ENCODE measurements at places on chromosomes 4 and X.

DNA sequence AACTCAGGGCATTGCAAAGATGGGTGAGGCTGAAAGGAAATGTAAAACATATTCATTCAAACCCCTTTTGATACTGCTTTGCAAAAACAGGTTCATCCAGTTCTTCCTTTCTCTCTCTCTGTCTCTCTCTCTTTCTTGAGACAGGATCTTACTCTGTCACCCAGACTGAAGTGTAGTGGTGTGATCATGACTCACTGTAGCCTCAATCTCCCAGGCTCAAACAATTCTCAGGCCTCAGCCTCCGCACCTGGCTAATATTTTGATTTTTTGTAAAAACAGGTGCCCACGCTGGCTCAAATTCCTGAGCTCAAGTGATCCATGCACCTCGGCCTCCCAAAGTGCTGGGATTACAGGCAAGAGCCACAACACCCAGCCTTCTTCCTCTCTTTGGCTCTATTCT is 15.6 kb upstream of the DCHS2 start:
- no peak for DNase-seq

DNA sequence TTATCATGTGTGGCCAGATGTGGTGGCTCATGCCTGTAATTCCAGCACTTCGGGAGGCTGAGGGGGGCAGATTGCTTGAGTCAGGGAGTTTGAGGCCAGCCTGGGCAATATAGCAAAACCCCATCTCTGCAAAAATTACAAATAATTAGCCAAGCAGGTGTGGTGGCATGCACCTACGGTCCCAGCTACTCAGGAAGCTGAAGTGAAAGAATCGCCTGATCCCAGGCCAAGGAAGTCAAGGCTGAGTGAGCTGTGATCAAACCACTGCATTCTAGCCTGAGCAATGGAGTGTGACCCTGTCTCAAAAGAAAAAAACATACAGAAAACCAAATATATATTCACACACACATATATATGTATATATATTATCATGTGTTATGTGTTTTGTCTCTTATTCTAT is 15.0 kb downstream of the APELA start:
- DNase-seq = no peak

DNA sequence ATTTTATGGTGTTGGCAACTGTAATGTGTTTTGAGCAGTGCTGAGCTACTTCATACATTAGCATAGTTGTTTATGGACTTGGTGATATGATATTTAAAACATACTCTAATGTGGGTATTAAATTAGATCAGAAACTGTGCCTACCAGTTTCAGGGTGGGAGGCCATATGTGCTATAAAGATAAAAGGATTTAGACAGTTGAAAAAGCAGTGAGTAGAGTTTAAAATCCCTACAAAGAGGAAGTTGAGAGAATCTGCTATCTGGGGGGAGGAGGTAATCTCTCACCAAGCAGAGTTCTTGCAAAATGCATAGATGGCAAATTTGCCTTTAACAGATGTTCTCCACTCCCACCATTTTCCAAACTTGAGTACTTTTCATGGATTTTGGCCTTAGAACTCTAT is 154.5 kb downstream of the SPOCK3 start:
- DNase-seq = no peak

GRCh38 chr4:14967982-14968381 is 34.3 kb upstream of the CPEB2 start:
- no peak for DNase-seq

DNA sequence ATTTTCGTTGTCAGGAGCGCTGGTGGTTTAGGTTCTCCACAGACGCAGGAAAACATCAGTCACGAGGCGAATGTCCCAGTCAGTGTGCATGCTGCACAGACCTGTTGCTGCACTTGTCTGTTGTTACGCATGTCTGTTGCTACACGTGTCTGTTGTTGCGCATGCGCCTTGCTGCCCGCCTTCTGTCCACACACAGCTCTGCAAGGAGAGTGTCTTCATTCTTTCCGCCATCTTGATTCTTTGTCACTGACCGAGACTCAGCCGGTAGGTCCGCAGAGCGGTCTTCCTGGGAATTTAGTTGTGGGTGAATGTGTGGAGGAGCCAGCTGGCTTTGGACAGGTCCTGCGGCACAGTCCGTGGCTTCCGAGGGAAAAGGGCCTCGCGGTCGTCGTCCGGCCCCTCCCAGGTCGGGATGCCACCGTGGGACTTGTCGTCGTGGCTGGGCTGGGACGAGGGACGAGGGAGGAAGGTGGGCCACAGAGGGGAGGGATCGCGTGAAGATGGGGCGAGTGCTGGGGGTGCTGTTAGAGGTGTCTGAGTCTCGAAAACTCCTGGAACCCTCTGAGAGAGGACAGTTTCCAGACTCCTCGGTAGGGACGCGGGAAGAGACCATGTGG is at the start of gene PAGE2B:
PAGE2B (plus strand) TSS at position 180 of the 617 bp plus-strand sequence. CDS start 1,012 bp downstream, outside the sequence.
- DNase-seq = no peak

DNA sequence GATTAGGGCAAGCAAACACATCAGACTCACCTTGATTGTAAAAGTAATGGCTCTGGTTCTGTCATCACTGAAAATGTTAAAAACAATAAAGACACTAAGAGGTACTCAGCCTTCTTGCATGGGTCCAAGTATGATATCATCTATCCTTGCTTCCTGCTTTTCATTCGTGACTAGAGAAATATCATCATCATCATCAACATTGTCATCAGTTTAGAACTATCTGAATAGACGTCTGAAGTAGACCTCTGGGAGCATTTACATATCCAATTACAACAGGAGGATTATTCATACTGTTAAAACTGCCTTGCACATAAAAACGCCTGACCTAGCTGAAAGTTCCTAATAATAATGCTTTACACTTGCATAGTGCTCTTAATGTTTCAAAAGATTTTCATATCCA is 9.8 kb upstream of the FRAS1 start:
- DNase-seq = no peak

- no peak for DNase-seq
These were observed 11.5 kb upstream of the TBC1D1 start for GRCh38 chr4:37879365-37879764.

- DNase-seq = no peak
These were observed 37.7 kb upstream of the FRAS1 start for GRCh38 chr4:78019414-78019813.

DNA sequence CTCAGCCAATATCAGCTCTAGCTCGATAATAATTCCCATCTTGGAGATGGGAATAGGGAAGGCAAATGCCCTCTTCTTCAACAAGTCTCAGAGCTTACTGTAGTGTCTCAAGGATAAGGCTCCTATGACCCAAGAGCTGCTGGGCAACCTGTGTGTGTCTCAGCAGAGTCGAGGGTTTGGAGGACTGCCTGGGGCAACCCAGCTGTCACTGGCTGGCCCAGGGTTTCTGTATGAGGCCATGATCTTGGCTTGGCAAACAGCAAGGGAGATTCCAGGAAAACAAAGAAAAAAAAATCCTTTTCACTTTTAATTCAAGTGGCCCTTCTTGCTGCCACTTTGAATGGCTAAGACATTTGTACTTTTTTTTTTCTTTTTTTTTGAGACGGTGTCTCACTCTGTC is 34.4 kb downstream of the TMSB4X start:
- no peak for DNase-seq

DNA sequence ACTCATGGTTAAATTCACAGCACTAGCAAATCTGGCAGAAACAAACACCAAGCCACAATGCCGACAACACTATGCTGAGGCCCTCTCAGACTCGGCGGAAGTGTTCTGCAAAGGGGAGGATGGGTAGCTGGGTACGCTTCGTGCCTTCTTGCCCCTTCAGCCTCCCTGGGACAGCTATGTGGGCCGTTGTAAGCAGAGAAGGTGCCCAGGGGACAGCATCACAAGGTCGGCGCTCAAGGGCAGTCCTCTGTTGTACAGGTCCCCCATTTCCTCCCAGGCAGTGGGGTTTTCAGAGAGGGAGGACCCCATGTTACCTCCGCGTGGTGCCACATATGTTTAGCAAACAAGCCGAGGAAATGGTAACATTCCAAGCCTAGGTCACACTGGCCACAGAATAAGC is 173.6 kb downstream of the AFAP1 start:
- no peak for DNase-seq

GRCh38 chr4:85968945-85969819 is 390.7 kb downstream of the MAPK10 start:
- DNase-seq = no peak

GRCh38 chrX:15464704-15465103 is 28.4 kb downstream of the PIR start:
- no peak for DNase-seq

DNA sequence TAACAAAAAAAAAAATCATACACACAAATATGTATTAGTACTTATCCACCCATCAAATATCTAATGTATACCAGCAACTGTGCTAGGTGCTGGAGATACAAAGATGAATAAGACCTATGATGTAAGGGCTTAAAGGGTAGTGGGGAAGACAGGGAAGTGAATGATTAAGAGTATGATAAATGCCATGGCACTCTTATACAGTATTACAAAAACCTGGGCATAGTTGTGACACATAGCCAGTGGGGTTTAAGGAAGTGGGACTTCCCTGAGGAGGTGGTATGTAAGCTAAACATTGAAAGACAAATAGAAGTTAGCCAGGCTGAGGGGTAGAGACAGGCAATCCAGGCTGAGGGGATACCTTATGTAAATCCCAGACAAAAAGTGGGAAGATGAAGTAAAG is 23.5 kb downstream of the CHM start:
- DNase-seq = no peak

DNA sequence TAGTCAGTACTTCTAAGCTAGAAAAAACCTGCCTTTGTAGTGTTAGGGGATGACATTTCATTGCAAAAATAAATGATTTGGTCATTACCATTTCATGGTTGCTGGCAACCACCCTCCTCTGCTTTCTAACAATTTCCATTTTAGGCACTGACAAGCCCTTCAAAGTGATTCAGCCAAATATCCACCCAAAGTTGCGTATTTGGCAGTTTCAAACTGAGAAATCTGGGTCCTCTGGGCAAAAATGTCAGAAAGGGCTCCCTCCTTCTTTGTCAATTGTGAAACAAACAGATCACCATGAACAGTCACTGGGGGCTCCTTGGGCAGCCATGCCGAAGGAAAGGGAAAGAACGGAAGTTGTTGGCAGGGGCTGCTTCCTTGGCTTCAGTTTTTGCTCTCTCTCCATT is 33.0 kb downstream of the PLAC1 start:
- DNase-seq = no peak

DNA sequence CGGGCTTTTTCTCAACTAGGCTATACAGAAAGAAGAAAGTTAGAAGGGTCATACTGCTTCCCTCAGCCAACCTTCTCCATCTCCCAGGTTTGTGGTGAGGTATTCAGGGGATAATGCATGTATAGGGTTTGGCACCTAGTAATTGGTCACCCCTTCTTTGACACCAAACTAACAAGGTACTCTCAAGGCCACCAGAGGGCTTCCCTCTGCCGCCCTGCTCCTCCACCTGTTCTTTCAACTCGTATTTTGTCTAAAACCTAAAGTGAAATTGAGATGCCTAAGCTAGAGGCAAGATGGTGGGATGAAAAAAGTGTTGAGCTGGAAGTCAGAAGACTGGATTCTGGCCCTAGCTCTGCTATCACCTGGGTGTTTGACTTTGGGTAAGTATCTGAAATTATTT is 22.0 kb downstream of the CT47C1 start:
- DNase-seq = no peak

- DNase-seq = no peak
These were observed 203.3 kb upstream of the ZIC3 start for GRCh38 chrX:137362583-137362982.

GRCh38 chr4:74453037-74453635 is 8.2 kb downstream of the AREG start:
- no peak for DNase-seq

DNA sequence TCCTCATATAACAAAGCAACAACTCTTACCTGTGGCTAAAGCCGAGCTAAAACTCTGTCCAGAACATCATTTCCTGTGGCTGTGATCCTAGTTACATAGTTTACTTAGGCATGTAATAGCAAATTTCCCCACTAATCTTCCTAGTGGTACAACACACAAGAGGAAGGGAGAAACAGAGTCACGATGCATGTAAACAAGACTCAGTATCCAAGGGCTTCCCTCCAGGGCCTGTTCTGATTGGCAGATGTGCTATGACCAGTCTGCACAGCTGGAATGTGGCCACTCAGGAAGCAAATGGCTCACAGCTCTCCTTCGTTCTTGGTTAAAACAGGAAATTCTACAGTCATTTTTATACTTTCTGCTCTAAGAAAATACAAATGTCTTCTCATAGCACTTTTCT is 49.2 kb upstream of the PRSS48 start:
- no peak for DNase-seq

- DNase-seq = no peak
These were observed 99.6 kb upstream of the SORBS2 start for GRCh38 chr4:185911556-185912064.

DNA sequence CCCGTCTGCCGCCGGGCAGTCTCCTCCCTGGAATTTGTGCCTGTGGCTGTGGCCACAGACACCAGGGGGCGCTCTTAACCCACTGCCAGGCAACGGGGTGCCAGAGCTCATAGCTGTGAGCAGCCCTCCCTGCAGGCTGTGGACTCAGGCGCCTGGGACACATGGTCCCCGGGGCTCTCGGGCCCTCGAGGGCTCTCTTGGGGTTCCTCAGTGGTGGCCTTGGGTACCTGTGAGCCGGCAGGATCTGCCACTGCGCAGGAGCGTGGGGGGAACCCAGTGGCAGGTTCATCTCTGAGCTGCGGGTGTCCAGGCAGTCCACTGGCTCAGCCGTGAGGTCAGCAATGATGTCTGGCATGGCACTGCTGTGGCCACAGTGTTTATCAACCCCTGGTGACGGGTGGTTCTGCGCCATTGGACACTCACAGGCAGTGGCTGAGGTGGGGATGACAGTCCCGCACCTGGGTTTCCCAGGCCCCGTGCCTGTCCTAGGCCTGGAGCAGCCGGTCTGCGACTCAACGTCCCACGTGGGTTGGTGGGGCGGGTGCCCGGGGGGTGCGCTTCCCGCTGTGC is 37.2 kb downstream of the PCGF3 start:
- no peak for DNase-seq

DNA sequence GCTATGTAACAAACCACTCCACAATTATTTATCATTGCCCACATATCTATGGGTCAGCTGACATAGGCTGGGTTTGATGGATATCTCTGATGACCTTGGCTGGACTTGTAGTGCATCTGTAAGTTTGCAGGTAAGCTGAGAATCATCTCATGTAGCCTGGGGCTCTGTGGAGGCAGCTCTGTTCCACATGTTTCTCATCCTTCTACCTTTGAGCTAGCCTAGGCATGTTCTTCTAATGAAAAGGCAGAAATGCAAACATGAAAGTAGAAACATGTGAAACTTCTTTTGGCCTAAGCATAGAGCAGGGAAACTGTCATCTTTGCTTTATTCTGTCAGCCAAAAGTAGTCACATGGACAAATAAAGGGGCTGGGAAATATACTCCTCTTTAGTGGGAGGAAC is 18.2 kb downstream of the MRPL1 start:
- no peak for DNase-seq

DNA sequence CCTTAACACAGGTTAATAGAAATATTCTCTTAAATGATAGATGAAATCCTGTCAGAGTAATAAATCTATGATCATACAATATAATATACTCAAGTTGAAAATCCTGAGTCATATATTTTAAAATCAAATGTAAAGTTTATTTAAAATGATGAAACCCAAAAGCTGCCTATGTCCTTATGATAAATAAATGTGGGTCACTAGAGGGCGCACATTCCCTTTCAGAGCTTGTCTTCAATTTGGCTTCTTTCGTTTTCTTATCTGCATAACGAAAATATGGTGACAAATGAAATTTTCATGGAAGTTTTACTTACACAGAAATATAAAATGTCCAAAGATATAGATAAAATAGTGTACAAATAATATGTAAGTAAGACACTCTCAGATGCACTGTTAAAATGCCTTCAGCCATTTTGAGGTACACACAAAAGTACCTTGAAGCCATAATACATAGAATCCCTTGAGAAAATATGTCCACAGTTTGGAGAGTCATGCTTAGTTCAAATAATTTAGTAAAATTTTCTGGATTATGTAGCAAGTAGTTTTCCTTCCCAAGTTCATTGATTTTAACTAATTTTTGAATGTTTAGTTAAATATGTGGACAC is 680.4 kb downstream of the DMD start:
- DNase-seq = no peak

All from mesenteric fat pad (tissue), 1 donor.